DMS79 (cell line): ENCODE measurements at places on chromosomes 16 and 17.

- DNase-seq, result no peak
These were observed 596 bp downstream of the OR1F1 start for GRCh38 chr16:3188675-3188924.

DNA sequence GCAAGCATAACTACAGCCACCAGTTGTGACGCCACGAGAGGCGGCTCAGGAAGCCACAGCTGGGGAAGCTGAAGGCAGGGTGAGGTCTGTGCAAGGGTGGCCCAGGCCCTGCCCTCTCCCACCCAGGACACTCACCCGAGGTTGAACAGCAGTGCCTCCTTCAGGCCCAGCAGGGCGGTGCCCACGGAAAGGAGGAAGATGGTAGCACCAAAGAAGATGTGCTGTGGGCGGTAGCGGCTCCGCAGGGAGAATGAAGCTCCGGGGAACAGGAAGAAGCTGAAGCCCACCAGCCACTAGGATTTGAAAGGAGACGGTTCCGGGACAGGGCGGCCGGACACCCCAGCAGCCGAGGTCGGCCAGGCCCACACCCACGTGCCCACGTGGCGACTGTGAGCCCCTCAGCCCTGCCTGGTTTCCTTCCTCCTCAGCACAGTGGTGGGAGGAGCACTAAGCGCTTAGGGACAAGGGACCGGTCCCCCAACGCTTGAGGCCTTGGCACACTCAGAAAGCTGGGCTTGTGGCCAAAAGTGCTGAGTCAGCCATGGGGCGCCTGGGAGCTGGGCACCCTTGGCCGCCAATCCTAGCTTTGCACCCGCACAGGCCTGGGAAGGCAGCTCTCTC, 11.0 kb downstream of the CYB561 start:
- DNase-seq, result peak; percentile 8

DNA sequence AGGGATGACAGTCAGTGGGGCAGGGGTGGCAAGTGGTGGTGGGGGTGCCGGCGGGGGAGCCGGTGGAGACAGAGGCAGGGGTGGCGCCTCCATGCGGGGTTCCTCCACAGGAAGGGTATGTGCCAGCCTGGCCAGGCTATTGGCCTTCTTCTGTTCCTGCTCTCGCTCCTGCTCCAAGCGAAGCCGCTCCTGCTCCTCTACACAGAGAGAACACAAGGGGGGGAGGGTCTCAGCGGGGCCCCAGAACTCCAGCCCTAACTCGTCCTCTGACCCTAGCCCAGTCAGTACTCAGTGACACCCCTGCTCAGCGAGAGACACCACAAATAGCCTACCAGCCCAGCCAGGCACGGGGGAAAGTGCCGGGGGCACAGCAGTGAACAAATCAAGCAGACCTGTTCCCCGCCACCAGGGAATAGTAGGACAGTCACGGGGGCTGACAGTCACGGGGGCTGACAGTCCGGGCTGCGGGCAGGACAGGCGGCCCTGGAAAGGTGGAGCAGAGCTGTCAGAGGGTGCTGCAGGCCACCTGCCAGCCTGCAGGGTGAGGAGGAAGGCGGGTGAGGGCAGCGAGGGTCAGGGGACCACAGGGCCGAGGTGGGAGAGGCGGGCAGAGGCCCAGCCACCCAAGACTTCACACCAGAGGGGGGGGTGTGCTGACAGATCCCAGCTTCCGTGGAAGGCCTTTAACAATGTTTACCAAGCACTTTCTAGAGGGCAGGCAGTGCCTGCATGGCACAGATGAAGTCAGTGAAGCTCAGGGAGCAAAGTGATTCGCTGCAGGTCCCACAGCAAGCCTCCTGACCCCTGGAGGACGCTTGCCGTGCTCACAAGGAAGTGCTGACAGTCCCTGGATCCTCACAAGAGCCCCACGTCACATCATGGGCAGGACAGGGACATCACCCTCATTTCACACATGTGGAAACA, 5.3 kb downstream of the MNT start:
- DNase-seq, result peak; percentile 37

GRCh38 chr16:66066404-66066803, 300.1 kb upstream of the CDH5 start:
- DNase-seq, result no peak

DNA sequence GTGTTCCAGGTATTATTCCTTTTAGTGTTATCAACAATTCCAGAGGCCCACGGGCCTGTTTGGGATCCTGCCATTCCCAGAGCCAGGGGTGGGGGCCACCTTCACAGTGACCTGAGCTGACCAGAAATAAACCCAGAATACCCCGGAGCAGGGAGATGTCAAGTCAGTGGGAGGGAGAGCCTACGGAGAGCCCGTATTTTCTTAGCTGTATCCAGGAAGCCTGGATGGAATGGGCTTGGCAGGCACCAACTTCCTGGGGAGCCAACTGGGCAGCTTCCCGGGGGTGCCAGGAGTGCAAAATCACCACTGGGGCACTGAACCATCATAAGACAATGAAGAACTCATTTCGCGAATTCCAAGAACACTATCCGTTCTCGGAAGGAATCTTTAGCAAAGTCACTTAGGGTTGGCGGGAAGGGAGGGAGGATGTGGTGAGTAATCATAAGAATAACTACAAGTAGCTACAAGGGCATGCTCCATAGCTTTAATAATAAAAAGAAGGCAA, 13.2 kb upstream of the MRTFB start:
- DNase-seq, result no peak

DNA sequence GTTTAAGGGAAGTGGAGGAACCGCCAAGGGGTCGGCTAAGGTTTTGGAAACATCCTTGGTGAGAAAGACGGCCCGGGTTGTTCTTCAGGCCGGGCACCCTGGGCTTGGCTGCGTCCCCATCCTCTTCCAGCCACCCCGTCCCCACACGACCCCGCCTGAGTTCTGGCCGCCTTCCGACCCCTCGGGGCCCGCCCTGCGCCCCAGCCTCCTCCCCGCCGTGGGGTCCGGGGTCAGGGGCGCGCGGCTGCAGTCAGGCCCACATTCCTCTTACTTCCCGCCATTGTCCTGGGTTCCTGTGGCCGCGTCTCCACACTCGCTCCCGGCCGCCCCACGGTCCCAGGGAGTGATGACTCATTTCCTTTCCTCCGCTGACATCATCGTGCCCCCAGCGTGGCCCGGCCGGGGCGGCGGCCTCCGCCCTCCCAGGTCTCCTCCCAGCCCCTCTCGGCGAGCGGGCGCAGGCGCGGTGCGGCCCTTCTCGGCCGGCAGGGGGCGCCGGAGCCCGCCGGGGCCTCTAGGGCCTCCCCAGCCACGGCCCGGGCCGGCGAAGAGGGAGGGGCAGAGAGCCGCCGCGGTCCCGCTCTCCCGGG, 59.6 kb downstream of the WSB1 start:
- DNase-seq, result peak; percentile 77

DNA sequence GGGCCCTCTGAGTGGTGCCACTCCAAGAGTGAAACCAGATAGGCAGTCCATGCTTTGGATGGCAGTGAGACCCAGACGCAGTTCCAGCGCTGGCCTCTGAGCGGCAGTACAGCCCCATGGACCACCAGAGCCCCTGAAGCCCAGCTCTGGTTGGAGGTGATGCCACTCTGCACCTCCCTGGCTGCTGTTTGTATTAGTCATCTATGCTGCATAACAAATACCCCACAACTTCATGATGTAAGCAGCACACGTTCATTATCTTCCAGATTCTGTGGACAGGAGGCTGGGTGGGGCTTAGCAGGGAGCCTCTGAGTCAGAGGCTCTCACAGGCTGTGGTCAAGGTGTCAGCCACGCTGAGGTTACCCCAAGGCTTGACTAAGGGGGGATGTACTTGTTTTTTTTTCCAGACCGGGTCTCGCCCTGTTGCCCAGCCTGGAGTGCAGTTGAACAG, 5.1 kb upstream of the NME4 start:
- peak; percentile 22 for DNase-seq

DNA sequence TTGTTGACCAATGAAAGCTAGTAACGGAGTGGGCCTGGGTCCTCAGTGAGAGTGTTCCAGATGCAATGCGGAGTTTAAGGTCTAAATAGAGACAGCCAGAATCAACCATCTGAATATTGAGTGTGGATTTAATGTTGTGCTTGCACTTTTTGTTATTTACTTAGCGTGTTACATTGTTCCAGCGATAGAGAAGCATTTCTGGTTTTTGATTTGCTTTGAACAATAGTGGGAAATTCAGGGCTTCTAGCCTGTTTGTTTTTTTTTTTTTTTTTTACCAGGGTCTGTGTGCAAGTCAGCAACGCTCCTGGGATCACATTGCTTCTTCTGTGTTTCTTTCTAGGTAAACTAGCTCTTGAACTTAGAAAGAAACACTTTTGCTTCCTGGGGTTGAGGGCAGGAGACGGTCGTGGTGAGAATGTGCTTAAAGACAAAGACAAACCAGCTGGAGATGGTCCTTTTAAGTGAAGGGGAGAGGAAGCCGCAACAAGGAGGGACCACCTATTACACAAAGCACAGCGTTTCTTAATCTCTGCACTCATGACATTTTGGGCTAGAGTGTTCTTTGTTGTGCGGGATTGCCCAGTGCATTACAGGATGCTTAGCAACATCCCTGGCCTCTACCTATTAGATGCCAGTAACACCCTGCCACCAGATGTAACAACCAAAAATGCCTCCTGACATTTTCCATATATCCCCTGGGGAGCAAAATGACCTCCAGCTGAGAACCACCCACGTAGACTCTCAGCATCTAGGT, 119.2 kb downstream of the MAP2K6 start:
- no peak for DNase-seq

DNA sequence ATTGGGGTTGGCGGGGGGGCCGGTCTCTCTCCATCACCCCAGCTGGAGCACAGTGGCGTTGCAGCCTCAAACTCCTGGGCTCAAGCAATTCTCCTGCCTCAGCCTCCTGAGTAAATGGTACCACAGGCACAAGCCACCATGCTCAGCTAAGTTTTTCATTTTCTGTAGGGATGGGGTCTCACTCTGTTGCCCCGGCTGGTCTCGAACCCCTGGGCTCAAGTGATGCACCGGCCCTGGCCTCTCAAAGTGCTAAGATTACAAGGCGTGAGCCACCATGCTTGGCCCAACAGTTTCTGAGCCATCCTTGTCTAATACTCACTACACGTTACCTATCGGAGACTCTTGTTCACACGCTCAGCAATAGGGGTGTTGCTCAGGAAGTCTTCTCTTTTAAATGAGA, 11.6 kb downstream of the WDR59 start:
- DNase-seq, result no peak

GRCh38 chr17:60080545-60080944, 1.8 kb upstream of the HEATR6 start:
- DNase-seq, result no peak

GRCh38 chr16:88678224-88678979, 7.9 kb downstream of the SNAI3 start:
- DNase-seq, result no peak

GRCh38 chr17:49574945-49575678, 559 bp upstream of the NXPH3 start:
- DNase-seq, result no peak

DNA sequence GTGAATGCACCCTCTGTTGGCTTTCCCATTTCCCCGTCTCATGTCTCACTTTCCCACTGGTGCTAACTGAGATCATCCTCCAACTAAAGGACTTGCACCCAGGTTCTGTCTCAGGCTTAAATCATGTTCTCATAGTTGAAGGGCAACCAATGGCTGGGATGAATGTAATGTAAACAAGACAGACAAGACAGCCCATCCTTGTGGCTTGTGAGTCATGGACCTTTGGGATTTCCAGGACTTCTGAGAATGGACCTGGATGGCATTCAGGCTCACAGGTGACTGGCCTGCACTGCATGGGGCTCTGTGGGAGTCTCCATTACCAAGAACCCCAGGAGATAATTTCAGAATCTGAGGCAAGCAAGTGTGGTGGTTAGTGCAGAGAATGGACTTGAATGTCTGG, 347.5 kb downstream of the HAPSTR1 start:
- no peak for DNase-seq

GRCh38 chr17:32520737-32521404, 34.1 kb downstream of the CDK5R1 start:
- no peak for DNase-seq

DNA sequence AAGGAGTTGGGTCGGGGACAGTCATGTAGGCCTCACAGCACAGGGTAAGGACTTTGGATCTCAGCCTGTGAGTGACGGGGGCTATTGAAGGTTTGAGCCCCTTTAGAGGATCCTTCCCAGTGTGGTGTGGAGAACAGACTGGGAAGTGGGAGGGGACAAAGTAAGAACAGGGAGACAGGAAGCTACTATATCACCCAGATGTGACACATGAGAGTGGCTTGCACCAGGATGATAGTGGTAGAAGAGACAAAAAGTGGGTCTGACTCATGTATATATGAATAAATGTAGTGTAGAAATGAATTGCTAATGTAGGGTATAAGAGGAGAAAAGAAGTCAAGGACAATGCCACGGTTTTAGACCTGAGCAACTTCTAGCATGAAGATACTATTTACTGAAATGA, 4.5 kb downstream of the NUP93 start:
- no peak for DNase-seq

GRCh38 chr16:23348579-23349469, 46.7 kb downstream of the SCNN1B start:
- no peak for DNase-seq

DNA sequence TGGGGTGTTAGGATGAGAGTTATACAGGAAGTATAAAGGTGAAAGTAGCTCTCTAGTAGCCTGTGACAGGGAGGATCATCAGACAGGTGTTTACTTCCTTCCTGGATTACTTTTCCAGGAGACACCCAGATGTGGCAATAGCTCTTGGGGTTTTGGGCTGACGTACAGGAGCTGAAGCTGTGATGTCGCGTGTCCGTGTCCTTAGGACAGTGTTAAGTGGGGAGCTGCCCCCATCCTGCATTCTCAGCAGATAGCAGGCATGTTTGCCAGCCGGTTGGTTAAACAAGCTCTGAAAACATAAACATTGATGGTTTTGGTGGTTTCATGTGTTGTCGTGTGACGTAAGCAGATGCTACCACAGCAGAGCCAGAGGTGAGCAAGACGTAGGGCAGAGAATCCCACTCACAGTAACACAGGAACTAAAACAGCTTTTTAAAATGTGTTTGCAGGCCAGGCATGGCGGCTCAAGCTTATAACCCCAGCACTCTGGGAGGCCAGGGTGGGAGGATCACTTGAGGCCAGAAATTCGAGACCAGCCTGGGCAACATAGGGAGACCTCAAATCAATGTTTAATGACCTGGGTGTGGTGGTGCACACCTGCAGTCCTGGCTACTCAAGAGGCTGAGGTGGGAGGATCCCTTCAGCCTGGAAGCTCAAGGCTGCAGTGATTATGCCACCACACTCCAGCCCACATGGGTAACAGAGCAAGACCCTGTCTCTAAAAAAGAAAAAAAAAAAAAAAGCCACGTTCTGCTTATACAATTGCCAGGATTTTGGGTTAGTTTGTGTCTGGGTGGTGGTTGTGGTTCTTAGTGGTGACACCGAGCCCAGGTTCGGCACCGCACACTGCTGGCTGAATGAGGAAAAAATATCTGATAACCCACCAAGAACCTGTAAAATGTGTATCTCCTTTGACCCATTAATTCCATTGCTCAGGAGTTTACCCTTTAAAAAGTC, 18.2 kb upstream of the IL17C start:
- no peak for DNase-seq

GRCh38 chr17:50015146-50015545, 20.1 kb upstream of the DLX3 start:
- DNase-seq, result no peak
